ENCODE measurements at places on chromosomes 1 and 21.

DNA sequence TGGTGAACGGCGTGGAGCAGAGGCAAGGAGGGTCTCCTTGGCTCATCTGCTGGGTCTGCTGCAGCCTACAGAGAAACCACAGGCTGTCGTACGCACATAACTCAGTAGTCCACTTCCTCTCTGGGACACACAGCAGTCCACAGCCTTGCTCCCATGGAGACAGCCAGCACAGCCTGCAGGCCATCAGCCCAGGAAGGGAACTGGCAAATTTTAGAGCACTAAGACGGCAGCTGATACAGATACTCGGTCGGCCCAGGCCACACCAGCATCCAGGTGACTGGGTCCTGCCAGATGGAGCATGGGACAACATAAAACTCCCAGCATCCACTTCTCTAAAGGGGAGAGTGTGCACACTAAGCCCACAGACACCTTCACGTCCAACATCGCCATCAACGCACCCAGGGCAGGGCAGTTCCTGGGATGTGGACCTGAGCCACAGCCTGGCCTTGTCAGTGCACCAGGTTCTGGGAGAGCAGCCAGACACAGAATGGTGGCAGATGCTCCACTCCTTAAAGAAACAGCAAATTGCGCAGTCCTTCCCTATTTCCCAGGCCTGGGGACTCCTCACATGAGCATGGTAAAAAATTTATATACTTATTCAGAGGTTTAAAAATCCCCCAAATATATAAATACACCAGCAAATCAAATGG is 247.1 kb upstream of the RAB4A start:
- no peak for DNase-seq

DNA sequence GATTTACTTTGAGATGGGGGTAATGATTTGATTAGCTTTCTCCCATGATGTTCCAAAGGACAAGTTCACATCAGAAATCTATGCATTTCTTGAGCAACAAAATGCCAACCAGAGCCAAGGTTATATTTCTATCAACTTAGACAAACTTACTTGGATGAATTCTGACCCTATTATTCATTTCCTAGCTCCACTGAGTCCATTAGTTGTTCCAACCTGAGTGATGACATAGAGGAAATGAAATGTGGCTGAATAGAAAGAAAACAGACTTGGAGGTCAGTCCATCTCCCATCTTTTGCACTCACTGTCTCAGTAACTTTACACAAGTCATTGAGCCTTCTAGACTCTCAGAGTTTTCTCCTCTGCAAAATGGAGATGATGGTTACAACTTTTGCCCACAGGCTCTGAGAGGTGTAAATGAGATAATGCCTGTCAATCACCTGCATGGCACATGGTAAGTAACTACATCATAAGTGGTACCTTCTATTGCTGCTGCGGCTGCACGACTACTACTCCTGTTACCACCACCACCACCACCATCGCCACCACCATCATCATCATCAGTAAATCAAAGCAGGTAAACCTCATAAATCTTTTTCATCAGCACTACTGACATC is 98.2 kb downstream of the PTPN14 start:
- DNase-seq: no peak

DNA sequence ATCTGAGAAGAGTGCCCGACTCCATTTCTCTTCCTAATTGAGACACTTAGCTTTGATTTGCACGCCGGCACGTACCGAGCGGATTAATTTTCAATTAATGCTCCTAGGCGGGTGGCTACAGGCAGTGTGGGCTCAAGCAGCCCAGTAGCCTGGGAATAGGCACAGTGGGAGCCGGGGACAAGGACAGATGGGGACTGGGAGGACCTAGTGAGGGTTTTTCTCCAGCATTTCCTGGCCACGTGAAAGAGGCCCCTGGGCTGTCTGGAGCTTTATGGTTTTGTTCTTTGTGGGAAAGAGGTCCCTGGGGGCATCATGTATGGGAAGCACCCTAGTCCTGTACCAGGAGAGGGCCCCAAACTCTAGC is 78.6 kb upstream of the CSF3R start:
- no peak for DNase-seq

- no peak for DNase-seq
These were observed 34.9 kb downstream of the PIK3C2B start for GRCh38 chr1:204459706-204460105.

All from activated CD4-positive, alpha-beta T cell treated with anti-CD3 and anti-CD28 coated beads, Interleukin-2, amount 50 U/mL, for 24 hours (primary cell).